ENCODE measurements at places on chromosomes 1 and 21.

DNA sequence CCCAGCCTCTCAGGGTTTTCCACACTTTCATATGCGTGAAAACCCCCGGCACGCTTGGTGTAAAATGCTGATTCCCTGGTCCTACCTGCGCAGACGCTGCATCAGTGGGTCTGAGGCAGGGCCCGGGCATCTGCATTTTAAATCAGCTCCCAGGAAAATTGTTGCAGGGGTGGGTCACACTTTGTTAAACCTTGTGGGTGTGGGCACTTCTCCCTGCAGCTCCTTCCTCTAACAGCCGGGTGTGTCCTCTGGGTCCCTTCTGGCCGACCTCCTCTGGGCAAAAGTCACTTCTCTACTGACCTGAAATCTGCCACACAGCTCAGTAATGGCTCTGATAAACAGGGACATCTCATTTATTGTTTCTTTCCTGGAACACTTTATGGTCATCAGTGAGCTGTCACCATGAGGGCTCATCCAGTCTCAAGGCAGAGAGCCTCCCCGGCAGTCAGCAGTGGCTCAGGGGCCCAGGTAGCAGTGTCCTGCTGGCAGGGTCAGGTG is 52.8 kb upstream of the TMPRSS2 start:
- DNase-seq, result no peak

GRCh38 chr1:216521477-216521876 is 98.2 kb upstream of the USH2A start:
- no peak for DNase-seq

GRCh38 chr1:16420424-16421118 is 16.7 kb downstream of the SPATA21 start:
- peak; percentile 17 for DNase-seq

DNA sequence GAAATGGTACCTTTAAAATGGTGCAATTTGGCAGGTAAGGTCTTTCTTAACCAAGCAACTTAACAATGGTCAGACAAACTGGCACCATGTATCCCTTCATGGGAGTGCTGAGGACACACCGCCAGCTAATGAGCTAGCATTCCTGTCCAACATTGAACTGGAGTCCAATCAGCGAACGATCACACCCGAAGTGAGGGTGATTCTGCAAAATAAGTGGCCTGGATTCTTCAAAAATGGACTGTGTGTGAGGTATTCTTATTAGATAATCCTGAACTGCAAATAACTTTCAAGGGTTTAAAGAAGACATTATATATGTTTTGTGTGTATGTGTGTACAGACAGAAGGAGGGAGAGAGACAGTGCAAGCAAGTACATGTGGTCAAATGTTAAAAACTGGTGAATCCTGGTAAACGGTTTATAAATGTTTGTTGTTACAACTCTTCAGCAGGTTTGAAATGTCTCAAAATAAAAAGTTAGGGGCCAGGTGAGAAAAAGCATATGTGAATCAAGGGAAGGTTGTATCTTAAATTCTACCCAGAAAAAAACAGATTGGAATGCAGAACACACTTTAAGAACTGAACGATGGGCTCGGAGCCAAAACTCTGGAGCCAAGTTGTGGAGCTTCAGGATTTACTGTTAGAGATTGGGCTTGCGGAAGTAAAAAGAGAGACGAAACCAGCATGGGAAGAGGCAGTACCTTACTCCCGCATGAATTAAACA is 20.9 kb downstream of the GADD45A start:
- DNase-seq, result no peak

- DNase-seq, result no peak
These were observed 328.4 kb upstream of the POU3F1 start for GRCh38 chr1:38375035-38375434.
